ENCODE measurements at places on chromosomes 4 and X. TPM values are rescaled to one million over a fixed set of nuclear protein-coding genes. Genes with fewer than 3 reads are reported as not detected.

GRCh38 chrX:67604979-67605703, 61.3 kb downstream of the AR start:
- no peak for DNase-seq

DNA sequence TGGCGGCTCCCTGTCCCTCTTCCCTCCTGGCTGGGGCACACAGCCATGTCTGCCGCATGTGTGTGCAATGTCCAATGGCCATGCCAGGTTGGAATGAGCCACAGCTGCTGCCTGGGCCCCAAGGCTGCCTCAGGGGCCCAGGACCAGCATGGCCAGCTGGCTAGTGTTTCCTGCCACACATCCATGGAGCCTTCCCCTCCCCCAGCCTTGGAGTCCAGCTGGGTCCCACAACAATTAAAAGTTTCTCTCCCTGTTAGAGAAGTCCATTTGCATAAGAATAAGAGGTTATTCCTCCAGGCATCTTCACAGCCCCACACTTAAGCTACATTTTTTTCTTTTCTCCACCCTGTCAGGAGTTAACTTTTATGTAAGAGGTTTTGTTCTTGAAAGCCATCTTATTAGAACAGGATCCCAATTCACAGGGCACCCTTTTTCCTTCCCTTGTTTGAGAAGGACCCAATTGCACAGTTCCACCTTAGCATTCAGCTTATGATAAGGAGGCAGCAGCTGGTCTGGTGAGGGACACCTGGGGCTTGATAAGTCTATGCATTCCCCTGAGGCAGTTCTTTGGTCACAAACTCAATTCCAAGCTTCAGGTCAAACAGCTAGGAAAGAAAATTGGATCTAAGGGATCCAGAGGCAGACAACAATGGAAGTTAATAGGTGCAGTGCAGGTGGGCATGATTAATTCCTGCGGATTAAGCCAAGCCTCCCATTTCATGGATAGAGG, 963.3 kb upstream of the GRIA3 start:
- no peak for DNase-seq

- DNase-seq, result peak; percentile 17
These were observed 908 bp upstream of the TLR6 start for GRCh38 chr4:38857354-38858096.

GRCh38 chr4:154073107-154073822, 284.4 kb upstream of the SFRP2 start:
- DNase-seq, result no peak

- DNase-seq, result no peak
These were observed 114.3 kb downstream of the AMELX start for GRCh38 chrX:11407331-11408108.

GRCh38 chrX:49310371-49310770, 6.9 kb downstream of the GAGE10 start:
- DNase-seq, result no peak

- no peak for DNase-seq
These were observed 8.2 kb downstream of the FGFBP1 start for GRCh38 chr4:15930314-15930713.

- DNase-seq, result no peak
These were observed 27.0 kb downstream of the KDM6A start for GRCh38 chrX:44899946-44900345.

DNA sequence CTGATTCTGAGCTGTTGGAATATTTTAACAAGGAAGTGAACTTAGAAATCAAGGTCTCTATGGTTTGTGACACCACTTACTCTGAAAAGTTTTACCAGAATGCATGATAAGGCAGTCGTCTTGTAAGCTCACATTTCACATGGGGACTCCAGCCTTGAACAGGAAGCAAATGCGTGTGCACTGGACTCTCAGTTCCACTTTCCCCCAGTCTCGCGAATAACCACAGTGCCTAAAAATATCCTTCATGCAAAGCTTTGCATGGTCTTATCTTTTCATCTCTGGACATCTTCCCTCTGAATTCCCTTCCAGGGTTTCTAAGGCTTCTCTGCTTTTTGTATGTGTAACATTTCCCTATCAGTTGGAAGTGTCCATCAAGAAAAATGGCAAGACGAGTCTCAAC, 581.8 kb downstream of the NLGN4X start:
- no peak for DNase-seq

DNA sequence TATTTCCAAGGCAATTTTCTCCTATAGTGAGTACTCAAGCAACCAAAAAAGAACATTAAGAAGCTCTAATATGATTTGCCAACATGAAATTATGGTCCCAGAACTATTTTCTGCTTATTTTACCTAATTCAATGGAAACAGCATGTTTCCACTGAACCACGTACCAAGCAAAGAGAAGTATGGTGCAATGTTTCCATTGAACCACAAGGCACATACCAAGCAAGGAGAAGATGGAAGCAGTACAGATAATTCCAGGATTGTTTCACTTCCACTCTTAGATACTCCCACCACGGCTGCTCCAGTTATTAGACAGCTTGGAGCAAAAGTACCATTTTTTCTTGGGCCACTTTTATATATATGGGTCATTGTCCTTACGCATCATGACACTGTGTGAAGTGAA, 164.9 kb downstream of the RNF150 start:
- no peak for DNase-seq

Gene USP51
- 8.5 TPM for total RNA-seq
